Upper lobe of right lung (tissue), 1 donor: ENCODE measurements at places on chromosomes 2 and 18. TPM values are rescaled to one million over a fixed set of nuclear protein-coding genes. Genes with fewer than 3 reads are reported as not detected.

The C2orf80 gene
- not detected for total RNA-seq

The DPP4 gene
- total RNA-seq, result 30.7 TPM

The SERPINB4 gene
- total RNA-seq, result not detected

The SCN3A gene
- total RNA-seq, result 2.1 TPM
